HCT116 (cell line): ENCODE measurements at places on chromosomes 4 and X. TPM values are rescaled to one million over a fixed set of nuclear protein-coding genes. Genes with fewer than 3 reads are reported as not detected.

GRCh38 chrX:72031634-72032033, 100.1 kb downstream of the RTL5 start:
- no peaks in the 10 kb centered on the region for H3K36me3 ChIP-seq
- no peak for DNase-seq
- no peaks in the 10 kb centered on the region for H3K27me3 ChIP-seq

GRCh38 chr4:155667568-155668511, 1.2 kb downstream of the GUCY1A1 start:
- no peaks in the 10 kb centered on the region for H3K4me1 ChIP-seq
- H3K36me3 ChIP-seq: no peaks in the 10 kb centered on the region
- no peak overlapping the region for H3K27ac ChIP-seq
- no peaks in the 10 kb centered on the region for H3K27me3 ChIP-seq
- H3K4me3 ChIP-seq: no peak overlapping the region

- no peak overlapping the region for H3K27ac ChIP-seq
- no peaks in the 10 kb centered on the region for H3K27me3 ChIP-seq
- no peaks in the 10 kb centered on the region for H3K4me1 ChIP-seq
- no peak for DNase-seq
- no peaks in the 10 kb centered on the region for H3K36me3 ChIP-seq
These were observed 4.7 kb upstream of the HELT start for GRCh38 chr4:185013417-185014125.

Gene MAP7D2
- total RNA-seq: 0.15 TPM

DNA sequence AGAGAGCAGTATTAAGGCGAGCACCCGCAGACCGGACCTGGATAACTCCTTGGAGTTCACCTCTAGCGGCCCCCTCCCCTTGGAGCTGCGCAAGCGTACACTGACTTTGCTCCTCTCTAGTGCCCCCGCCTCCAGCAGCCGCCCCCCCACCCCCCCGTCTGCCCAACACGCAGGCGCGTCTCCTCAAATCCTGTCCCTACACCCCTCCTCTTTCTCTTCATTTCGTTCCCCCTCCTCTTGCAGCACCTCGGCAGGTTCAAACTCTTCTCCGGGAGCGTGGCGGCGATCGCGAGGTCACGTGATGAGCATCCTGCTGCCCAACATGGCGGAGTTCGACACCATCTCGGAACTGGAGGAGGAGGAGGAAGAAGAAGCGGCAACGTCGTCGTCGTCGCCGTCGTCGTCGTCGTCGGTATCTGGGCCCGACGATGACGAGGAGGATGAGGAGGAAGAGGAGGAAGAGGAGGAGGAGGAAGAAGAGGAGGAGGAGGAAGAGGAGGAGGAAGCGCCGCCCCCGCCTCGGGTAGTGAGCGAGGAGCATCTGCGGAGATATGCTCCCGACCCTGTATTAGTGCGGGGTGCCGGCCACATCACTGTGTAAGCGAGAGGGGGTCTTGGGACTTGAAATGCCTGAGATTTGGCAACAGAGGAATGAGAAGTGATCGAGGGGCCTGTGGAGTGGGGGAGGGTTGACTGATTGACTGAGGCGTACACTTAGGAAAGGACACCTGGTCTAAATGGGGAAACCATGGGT, at the start of gene CHIC1:
Gene CHIC1, plus strand, starts transcription at position 214 of the 754 bp plus-strand sequence. Its CDS starts 88 bp downstream, at position 302.
- H3K4me1 ChIP-seq: no peaks in the 10 kb centered on the region
- H3K4me3 ChIP-seq: no peak within 1 kb of the TSS
- DNase-seq: no peak
- no peak within 1 kb of the TSS for H3K27ac ChIP-seq
- H3K36me3 ChIP-seq: no peaks in the 10 kb centered on the region

DNA sequence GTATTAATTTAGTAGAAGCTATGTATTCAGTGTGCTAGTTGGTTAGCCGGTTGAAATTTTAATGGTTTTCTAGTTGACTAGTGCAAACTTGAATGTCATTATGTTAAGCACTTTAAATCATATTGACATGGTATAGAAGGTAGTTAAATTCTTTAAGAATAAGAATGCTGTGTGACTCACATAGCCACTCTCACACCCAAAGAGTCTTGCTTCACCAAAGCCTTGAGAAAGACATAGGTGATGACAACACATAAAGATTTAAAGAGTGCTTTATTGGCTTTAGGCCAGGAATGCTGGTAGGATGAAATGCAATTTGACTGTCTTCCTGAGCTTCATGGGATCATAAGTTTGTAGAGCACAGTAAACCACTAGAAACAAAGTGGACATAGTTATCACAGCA, 85.3 kb downstream of the DCAF8L2 start:
- H3K27me3 ChIP-seq: no peaks in the 10 kb centered on the region
- no peak overlapping the region for H3K27ac ChIP-seq
- no peaks in the 10 kb centered on the region for H3K4me1 ChIP-seq

DNA sequence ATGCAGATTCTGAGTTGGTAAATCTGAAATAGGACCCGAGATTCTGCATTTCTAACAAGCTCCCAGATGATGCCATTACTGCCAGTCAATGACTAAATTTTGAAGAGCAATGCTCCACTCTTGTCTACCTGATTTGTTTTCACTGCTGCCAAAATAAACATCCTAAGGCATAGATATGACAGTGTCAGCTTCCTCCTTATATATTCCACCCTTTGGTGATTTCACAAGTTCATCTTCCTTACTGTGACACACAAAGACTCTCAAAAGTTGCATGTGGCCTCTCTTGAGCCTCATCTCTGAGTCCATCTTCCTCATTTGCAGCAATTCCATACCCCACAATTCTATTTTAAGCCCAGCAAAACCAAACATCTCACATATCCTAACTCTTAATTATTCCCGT, 110.9 kb downstream of the FBXW7 start:
- H3K4me1 ChIP-seq: no peaks in the 10 kb centered on the region
- no peaks in the 10 kb centered on the region for H3K27me3 ChIP-seq
- no peak overlapping the region for H3K4me3 ChIP-seq
- H3K27ac ChIP-seq: no peak overlapping the region
- no peak for DNase-seq

GRCh38 chrX:76538860-76539259, 111.3 kb downstream of the MAGEE1 start:
- H3K4me1 ChIP-seq: no peaks in the 10 kb centered on the region
- H3K4me3 ChIP-seq: no peak overlapping the region
- DNase-seq: no peak
- no peak overlapping the region for H3K27ac ChIP-seq

- no peaks in the 10 kb centered on the region for H3K4me1 ChIP-seq
- H3K27me3 ChIP-seq: no peaks in the 10 kb centered on the region
- H3K36me3 ChIP-seq: no peaks in the 10 kb centered on the region
These were observed 81.2 kb downstream of the GAB1 start for GRCh38 chr4:143417679-143418403.
